ENCODE measurements at places on chromosomes 6 and 20.

GRCh38 chr6:52160472-52161104, 25.6 kb upstream of the IL17A start:
- DNase-seq: no peak
- H3K36me3 ChIP-seq: no peaks in the 10 kb centered on the region
- no peak overlapping the region for H3K4me3 ChIP-seq
- H3K27ac ChIP-seq: no peak overlapping the region

DNA sequence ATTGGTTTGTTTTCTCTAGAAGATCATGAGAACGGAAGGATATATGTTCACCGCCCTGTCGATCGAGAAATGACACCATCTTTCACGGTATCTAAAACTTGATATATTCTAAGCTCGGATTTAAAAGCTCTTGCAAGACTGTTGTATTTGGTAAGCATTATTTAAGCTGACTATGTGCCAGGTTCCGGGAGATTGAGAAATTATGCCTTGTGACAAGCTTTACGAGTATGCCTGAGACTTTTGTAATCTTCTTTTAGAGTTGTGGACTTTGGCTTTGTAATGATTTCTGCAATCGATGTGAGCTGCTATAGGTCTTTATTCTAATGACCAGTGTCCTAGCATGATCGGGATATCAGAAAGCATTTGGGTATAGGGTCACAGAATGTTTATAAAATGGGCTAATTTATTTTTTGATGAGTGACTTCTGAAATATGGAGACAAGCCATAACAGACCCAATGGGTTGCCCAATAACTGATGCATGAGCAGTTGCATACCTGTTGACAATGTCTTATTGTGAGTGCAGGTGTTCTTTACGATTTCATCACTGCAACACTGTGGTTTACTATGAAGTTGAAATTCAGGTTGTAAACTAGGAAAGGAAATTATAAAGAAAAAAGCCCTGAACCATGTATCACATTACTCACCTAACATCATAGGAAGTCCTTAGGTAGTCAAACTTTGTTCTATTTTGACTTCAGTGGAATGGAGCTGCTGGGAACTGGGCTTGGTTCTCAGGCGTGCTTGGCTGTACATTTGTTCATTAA, 14.0 kb downstream of the CDH26 start:
- no peaks in the 10 kb centered on the region for H3K4me1 ChIP-seq
- H3K36me3 ChIP-seq: no peaks in the 10 kb centered on the region
- H3K4me3 ChIP-seq: no peak overlapping the region
- no peak for DNase-seq

DNA sequence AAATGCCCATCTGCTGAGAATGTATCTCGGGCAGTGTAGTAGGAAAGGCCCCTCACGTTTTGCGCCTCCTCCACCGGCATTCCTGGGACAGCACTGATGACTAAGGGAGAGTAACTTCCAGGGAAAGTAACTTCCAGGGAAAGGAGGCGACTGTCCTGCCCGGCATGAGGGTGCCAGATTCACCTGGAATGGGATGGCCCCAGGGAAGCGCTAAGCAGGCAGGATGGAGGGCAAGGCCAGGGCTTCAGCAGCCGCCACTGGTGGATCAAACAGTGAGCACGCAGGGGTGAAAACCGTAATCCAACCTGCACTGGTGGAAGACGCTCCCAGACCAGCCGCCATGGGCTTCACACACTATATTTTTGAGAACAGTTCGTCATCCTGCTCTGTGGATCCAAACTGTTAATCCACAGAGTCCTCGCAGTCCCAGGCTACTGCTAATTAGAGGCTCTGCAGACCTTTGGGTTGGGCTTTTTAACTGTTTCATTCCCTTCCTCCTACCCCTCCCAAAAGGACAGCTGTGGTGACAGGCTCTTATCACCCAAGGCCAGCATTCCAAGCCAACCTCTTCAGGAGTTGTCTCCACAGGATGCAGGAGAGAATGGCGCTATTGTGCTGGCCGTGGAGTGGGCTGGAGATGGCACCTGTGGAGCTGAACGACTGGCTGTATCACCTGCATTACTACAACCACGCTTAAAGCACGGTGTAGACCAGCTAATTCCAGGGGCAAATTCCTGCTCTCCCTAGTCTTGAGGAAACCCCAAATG, 178.9 kb downstream of the DLL1 start:
- H3K27me3 ChIP-seq: no peaks in the 10 kb centered on the region
- no peaks in the 10 kb centered on the region for H3K36me3 ChIP-seq
- H3K27ac ChIP-seq: no peak overlapping the region
- DNase-seq: no peak
- no peak overlapping the region for H3K4me3 ChIP-seq

- no peak overlapping the region for H3K4me3 ChIP-seq
- H3K27me3 ChIP-seq: no peaks in the 10 kb centered on the region
- peaks cover 3% of the 10 kb centered on the region for H3K36me3 ChIP-seq
- H3K4me1 ChIP-seq: peaks cover 8% of the 10 kb centered on the region
- DNase-seq: no peak
These were observed 72.6 kb downstream of the HIVEP2 start for GRCh38 chr6:142872376-142872775.

- H3K36me3 ChIP-seq: no peaks in the 10 kb centered on the region
- H3K27ac ChIP-seq: peak overlapping the region; percentile 10
- no peak overlapping the region for H3K4me3 ChIP-seq
- peaks cover 36% of the 10 kb centered on the region for H3K4me1 ChIP-seq
- peak; percentile 50 for DNase-seq
These were observed 190.3 kb upstream of the PREP start for GRCh38 chr6:105593056-105593690.

DNA sequence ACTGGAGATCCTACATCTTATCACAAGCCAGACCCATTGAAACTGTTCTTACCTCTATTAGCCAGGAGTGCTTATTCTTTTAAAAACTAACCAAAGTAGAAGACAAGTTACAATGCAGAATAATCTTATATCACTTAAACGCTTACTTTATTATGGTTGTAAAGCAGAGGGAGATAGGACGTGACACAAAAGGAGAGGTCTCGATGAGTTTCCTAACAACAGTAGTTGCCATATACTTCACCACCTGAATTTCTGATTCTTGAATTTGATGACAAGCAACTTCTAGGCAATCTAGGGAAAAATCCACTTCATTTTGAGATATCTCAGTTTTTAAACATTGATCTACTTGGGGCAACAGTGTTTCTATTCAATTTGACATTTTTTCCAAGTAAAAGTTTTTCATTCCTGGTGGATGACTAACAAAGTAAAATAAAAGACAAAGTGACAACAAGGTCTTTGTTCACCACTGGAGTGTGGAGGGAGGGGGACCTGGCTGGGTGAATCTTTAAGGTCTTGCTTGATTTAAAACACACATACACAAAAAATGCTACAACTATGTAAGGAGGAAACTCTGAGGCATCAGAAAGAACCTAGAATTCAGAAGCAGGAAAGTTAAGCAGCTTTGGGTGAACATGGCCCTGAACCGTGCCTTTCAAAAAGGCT, 110.9 kb downstream of the SMLR1 start:
- no peaks in the 10 kb centered on the region for H3K4me1 ChIP-seq
- no peaks in the 10 kb centered on the region for H3K27me3 ChIP-seq
- no peak for DNase-seq
- no peak overlapping the region for H3K27ac ChIP-seq

GRCh38 chr6:138188278-138188941, 26.7 kb downstream of the ARFGEF3 start:
- no peaks in the 10 kb centered on the region for H3K4me1 ChIP-seq
- no peaks in the 10 kb centered on the region for H3K36me3 ChIP-seq
- H3K27ac ChIP-seq: no peak overlapping the region

DNA sequence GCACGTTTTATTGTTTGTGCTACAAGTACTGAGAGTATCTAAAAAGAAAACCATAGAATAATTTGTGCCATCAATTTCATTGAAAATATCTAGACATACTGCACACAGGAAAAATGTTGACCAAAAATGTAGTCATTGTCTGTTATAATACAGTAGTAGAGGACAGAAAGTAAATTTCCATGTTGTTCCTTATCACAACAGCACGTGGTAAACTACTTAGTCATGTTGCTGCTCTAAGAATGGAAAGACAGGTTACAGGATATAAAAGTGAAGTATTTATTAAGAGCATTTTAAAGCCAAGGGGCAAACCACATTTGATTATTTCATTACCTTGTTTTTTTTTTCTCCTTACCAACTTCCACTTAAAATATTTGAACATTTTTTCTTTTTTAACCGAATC, 89.0 kb upstream of the CEP85L start:
- H3K27ac ChIP-seq: no peak overlapping the region
- peaks cover 6% of the 10 kb centered on the region for H3K4me1 ChIP-seq
- no peaks in the 10 kb centered on the region for H3K27me3 ChIP-seq
- DNase-seq: no peak
- no peaks in the 10 kb centered on the region for H3K36me3 ChIP-seq

DNA sequence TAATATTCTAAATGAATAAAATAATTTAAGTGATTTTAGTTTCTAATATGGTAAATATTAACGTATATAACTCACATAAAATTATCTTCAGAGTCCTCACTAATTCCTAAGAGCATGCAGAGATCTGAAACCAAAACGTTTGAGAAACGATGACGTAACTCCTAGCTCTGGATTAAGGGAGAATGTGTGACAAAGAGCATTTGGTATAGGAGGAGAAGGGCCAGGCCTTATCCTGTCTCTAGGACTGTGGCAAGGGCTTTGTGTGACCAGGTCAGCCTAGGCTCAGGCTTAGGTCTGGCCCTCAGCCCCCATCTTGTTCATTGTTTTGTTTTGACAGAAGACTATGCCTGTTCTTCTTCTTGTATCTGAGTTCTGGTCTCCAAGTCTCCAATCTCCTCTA, 19.2 kb upstream of the POLR1H start:
- H3K27ac ChIP-seq: no peak overlapping the region
- H3K4me3 ChIP-seq: no peak overlapping the region
- no peaks in the 10 kb centered on the region for H3K27me3 ChIP-seq
- no peaks in the 10 kb centered on the region for H3K4me1 ChIP-seq

- no peak overlapping the region for H3K27ac ChIP-seq
- no peak overlapping the region for H3K4me3 ChIP-seq
- H3K36me3 ChIP-seq: no peaks in the 10 kb centered on the region
- H3K27me3 ChIP-seq: no peaks in the 10 kb centered on the region
- no peaks in the 10 kb centered on the region for H3K4me1 ChIP-seq
- no peak for DNase-seq
These were observed 21.4 kb upstream of the NELFCD start for GRCh38 chr20:58959652-58960051.

DNA sequence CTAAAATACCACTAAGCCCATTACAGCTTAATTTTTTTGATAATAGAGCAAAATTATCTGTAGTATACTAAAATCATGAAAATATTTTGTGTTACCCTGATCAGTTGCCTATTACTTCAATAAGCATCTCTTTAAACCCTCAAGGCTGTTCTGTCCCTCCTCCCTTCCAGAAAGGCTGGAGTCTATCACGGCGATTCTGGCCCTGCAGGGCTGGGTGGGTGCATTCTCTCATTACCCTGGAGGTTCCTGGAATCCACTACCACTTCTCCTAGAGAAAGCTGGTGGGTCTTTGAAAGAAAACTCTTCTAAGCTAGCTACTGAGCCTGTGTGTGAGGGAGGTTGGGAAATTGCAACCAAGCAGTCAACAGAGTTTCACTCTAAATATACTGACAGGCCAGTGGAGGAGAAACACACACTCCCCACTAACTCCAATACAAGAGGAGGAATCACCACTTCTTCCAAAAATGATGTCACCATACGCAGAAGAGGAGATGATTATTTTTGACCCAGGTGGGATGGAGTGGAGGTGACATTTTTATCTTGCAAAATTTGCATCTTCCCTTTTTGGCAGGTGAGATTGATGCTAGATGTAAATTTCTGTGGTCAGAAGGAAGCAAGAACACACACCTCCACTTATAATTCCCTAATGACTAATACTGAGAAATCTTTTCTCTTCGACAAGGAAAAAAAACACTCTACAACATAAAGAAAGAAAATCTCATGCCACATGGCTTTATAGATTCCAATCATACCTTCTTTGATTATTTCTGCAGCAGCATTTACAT, 182.3 kb upstream of the PHACTR1 start:
- H3K27ac ChIP-seq: no peak overlapping the region
- H3K27me3 ChIP-seq: no peaks in the 10 kb centered on the region
- DNase-seq: no peak
- no peaks in the 10 kb centered on the region for H3K4me1 ChIP-seq

DNA sequence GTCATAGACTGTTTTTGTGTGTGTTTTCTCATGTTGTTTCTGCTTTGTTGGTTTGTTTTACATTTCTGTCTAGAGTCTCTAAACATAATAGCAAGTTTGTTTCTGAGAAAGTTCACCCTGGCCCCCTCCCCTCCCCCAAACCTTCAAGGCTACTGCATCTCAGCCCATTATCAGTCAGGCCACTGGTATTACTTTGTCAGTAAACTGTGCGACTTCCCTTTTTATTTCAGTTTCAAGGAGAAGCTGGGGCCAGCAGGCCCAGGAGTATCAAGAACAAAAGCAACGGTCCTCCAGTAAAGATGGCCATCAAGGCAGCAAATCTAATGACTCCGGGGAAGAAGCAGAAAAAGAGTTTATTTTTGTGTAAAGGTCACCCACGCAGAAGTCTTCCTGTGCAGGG, 32.8 kb upstream of the SCGN start:
- no peaks in the 10 kb centered on the region for H3K27me3 ChIP-seq
- H3K36me3 ChIP-seq: no peaks in the 10 kb centered on the region
- no peak overlapping the region for H3K27ac ChIP-seq
- H3K4me1 ChIP-seq: no peaks in the 10 kb centered on the region
- no peak overlapping the region for H3K4me3 ChIP-seq
- no peak for DNase-seq

DNA sequence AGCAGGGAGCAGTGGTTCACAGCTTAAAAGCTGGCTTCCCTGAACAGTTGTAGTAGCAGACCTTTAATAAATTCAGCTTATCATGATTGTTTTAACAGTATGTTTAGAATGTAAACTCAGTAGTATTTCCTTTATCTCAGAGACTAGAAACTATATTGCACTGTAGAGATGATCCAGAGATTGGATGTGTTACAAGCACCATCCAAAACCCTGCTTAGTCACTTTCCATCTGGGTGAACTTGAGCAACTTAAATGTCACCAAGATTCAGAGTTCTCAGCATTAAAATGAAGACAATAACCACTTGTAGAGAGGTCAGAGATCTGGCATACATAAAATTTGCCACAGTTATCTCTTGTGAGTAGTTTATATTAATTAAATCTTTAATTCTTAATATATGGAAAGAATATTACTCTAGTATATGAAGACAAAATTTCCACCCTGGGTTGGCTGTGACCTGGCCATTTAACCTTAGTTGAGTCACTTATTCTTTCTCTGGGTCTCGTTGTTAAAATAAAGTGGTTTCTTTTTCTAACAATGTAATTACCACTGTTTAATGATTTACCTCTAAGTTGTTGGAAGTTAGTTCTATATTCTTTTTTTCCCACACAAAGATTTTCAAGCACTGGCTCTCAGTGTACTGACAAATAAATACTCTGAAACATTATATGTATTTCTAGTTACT, 239.2 kb upstream of the FKBP1C start:
- no peak overlapping the region for H3K4me3 ChIP-seq
- H3K27me3 ChIP-seq: no peaks in the 10 kb centered on the region
- no peak for DNase-seq
- no peaks in the 10 kb centered on the region for H3K4me1 ChIP-seq
- no peak overlapping the region for H3K27ac ChIP-seq
- H3K36me3 ChIP-seq: no peaks in the 10 kb centered on the region

GRCh38 chr6:2866171-2866846, 24.6 kb upstream of the SERPINB1 start:
- no peak overlapping the region for H3K4me3 ChIP-seq
- H3K27ac ChIP-seq: no peak overlapping the region
- H3K4me1 ChIP-seq: peaks cover 18% of the 10 kb centered on the region
- no peak for DNase-seq
- no peaks in the 10 kb centered on the region for H3K36me3 ChIP-seq

Data from thymus (tissue), 14 donors.